Stimulated activated CD4-positive, alpha-beta T cell treated with anti-CD3 and anti-CD28 coated beads, Interleukin-2, amount 100 ng/mL, for 24 hours (primary cell): ENCODE measurements at places on chromosomes 4 and X.

DNA sequence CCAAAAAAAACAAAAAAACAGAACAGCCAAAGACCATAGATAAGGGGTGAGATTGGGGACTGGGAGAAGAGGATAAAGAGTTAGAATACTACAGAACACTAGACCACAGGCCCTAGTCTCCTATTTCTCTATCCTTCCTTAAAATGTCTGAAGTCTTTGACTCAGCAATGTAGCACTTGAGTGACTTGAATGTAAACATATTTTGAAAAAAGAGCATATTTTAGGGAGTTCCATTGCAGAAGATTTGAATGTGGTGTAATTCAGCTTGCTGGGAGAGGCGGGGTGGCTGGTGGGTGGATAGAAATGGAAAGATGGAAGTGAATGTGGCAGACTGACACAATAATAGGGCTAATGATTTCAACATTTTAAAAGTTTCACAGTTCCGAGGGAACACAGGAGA, 144.9 kb downstream of the CHIC2 start:
- DNase-seq = no peak

DNA sequence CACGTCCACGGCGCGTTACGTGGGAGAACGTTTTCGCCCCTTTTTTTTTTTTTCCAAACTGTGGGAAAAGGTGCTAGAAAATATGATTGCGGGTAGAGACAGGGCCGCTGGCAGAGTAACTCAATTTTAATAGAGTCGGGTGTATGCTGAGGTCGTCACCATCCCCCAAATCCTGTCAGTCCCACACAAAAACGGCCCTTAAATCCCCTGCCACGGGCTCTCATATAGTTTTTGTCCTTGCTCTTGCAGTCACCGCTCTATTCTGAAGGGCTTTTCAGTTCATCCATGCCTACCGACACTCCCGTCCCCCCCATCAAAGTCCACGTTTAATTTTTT, 796 bp upstream of the MED14 start:
- no peak for DNase-seq

- no peak for DNase-seq
Measured at GRCh38 chrX:154373340-154374306, 811 bp downstream of the FLNA start.

DNA sequence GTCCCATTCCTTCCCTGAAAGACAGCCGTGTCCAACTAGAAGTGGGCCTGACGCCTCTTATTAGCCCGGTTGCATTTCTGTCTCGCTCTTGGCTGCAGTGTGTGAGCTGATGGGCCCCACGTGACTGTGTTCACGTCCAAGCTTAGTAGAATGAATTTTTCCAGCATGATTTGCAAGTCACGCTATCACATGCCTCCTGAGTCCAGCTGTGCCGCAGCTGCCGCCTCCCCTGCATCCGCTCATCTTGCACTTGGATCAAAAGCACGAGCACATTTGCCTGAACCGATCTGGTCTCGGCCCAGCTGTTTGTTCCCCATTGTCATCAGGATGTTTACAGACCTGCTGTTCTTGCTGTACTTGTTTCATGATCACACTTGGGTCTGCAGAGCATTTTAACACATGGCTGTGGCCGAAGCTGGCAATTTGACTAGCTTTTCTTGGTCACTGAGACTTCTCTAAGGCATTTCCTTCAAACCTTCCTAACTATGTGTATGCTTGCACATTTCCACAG, 126.5 kb downstream of the KIT start:
- DNase-seq = no peak

DNA sequence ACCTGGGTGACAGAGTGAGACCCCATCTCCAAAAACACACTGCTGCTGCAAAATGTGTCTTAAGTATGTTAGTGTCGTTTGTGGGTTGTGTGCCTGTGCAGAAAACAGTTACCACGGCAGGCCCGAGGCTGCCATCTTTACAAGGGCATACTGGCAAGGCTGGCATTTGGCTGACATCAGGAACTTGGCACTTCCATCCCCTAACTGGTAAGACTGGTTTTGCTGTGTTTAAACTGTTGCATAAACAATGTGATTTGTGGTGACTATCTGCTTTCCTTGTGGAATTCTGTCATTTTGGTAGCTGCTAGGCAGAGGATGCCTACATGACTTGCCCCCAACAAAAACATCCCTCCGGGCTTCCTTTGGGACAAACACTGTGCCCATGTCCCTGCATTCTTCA, 12.3 kb downstream of the LRP2BP start:
- DNase-seq = no peak

DNA sequence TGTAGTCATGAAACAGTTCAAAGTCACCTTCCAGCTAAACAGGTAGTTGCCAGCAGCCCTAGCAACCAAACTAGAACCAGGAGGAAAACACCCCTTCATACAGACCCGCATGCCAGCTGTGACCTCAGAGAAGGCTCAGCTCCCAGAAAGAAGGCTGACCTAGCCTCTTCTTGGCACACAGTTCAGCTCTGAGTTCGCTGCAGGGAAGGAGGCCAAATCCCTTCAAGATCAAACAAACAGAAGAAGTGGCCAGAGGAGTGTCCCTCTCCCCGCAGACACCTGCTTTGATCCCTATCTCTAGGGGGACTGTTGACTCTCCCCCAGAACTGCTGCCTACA, 56.0 kb downstream of the HADH start:
- no peak for DNase-seq

- DNase-seq = peak; percentile 13
Measured at GRCh38 chrX:128781506-128781905, 729.3 kb upstream of the ACTRT1 start.

DNA sequence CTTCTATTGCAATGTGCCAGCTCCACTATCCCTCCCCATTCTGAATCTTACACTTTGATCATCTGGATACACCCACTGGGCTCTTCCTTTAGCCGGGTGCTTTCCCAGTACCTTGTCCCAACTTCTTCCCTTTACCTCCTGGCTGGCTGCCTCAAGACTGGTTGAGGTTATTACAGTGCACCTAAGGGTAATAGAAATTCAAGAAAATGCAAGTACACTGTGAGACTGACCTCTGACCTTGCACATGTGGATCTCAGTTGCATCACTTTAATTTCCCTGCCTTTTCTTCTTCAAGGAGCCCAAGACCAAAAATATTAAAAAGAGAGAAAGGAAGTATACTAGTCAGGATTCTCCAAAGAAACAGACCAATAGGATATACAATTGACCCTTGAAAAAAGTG, 53.9 kb upstream of the NOCT start:
- DNase-seq = no peak

DNA sequence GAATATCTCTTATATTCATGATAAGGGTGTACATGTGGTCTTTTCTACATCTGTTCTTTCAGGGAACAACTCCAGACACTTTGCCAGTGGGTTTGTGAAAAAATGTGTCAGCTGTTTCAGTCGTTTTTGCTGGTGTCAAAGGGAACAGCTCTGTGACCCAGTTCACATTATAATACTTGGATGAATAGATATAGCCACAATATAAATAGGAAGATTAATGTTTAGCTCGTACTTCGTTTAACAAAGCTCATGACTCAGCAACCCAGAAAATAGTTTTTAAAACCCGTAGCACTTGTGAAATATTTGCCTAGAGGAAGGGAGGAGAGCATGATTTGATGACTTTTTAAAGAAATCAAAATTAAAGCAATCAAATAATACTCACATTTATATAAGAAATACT, 7.9 kb downstream of the LIAS start:
- DNase-seq = no peak

DNA sequence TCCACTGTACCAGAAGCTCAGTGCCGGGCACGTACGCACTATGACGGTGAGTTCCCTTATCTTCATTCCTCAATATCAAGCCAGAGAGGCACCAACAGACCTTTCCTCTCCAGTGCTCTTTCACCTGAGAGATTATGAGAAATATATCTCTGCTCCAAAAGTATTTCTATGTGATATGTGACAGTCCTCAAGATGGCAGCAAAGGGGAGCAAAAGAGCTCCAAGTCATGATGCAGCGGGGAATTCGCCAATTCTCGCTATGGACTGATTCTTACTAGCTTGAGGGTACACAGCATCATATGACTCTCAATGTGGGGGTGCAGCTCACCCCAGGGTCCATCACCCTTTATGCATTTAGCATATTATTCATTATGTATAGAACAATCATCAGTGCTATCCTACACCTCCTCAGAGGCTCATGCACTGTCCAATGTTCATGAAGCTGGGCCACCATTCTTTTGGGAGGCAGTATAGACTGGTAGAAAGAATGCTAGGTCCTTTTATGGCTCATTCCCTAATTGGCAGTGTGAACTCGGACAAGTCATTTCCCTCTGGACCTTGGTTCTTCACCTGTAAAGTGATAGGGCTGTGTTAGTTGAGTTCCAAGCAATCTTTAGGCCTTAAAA, 12.8 kb upstream of the IQSEC2 start:
- no peak for DNase-seq

GRCh38 chr4:55386073-55386472, 9.7 kb upstream of the TMEM165 start:
- no peak for DNase-seq

DNA sequence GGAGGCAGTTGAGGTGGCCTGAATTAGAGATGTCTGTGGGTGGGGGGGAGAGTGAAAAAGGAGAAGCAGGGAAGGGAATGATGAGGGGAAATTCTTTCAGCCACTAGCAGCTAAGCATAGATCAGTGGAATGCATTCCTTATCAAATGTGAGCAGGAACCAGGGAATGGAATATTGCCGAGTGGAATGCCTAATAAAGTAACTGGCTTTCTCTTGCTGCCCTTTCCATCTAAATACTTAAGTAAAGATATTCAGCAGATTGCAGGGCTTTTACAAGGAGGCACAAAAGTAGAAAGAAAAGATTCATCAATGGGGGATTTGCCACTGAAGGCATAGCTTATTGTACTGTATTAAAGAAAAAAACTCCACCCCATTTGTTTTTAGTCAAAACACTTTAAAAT, 263.0 kb upstream of the RPS6KA3 start:
- no peak for DNase-seq

DNA sequence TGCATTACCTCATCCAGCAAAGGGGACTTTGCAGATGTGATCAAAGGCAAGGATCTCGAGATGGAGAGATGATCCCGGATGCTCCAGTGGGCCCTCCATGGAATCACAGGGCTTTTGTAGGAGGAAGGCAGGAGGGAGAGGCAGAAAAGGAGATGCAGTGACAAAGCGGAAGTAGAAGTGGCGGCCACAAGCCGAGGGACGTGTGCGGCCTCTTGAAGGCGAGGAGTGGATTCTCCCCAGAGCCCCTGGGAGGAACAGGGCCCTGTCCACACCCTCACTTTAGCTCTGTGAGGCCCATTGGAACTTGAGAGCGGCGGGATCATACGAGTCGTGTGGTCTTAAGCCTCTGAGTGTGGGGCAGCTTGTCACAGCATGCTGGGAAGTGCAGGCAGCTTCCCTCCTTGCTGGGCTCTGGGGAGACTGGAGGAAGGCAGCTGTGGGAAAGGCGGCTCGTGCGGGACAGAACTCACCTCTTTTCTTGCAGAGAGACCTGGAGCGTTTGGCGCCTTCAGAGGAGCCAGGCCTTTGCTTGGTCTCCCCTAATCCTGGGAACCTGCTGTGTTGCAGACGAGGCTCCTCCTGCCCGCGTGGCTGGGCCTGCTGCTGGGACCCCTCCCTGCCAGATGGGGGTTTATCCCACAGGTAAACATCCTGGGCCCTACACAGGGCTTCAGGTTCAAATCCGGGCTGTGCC, 10.2 kb downstream of the SH3TC1 start:
- DNase-seq = no peak

- DNase-seq = no peak
Measured at GRCh38 chr4:98932539-98932938, 3.6 kb upstream of the EIF4E start.

- DNase-seq = no peak
Measured at GRCh38 chr4:1656986-1657385, 27.1 kb downstream of the FAM53A start.

DNA sequence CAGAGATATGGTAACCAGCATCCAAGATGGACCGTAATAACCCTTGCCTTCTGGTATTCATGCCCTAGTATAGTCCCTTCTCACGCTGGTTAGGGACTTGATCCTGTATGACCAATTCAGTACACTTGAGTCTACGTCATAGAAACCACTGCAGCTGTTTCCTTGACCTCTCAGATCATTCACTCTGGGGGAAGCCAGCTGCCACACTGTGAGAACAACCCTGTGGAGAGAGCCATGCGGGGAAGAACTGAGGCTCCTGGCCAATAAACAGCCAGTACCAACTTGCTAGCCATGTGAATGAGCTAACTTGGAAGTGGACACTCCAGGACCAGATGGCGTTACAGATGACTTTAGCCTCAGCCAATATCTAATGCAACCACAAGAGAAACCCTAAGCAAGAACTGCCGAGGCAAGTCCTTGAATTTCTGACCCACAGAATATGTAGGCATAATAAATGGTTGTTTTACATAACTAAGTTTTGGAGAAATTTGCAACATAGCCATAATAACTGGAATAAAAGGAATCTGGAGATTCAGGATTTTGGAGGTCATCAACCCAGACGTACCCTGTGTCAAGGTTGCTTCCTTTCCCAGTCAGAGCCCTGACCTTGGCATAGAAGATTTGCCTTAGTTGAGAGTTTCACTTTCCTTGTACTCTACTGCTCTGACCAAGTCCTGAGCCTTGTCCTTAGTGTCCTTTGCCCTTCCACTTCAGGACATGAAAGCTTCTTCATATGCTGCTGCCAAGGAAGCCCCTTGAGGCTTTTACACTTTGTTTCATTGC, 87.3 kb upstream of the ZNF81 start:
- DNase-seq = no peak

DNA sequence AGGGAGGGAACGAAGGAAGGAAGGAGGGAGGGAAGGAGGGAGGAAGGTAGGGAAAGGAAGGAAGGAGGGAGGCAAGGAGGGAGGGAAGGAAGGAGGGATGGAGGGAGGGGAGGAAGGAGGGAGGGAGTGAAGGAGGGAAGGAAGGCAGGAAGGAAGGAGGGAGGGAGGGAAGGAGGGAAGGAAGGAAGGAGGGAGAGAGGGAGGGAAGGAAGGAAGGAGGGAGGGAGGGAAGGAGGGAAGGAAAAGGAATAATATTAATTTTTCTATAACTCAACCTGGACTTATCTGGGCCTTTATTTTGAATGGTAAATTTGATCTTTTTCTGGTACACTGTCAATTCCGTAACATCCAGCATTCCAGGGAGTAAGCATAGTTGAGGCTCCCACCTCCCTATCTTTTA, 244.2 kb downstream of the SPRY1 start:
- DNase-seq = no peak

- DNase-seq = no peak
Measured at GRCh38 chrX:133364865-133365264, 50.4 kb downstream of the GPC4 start.

GRCh38 chr4:94525993-94526728, 74.4 kb downstream of the PDLIM5 start:
- no peak for DNase-seq

DNA sequence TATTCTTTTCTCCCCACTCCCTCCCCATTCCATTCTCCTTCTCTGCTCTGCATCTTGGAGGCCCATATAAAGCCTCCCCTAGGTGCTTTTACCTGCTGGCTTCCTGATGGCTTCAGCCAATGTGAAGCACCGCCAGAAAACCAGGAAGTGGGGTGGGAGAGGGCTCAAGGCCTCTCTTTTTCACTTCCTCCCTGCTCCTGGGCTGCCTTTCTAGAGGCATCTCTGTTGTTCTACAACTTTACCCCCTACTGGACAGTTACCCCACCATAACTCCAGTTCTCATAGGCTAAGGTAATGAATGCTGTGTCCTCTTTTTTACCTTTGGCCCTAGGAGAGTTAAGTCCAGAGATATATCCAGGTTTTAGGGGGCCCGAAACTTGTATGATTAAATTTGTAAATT, 62.4 kb upstream of the PPARGC1A start:
- no peak for DNase-seq

GRCh38 chrX:68917799-68918198, 89.0 kb downstream of the EFNB1 start:
- DNase-seq = no peak
